ENCODE measurements at places on chromosomes 2 and 18.
A peak's percentile ranks its signal among the peaks of the same experiment; 100 is the strongest.

DNA sequence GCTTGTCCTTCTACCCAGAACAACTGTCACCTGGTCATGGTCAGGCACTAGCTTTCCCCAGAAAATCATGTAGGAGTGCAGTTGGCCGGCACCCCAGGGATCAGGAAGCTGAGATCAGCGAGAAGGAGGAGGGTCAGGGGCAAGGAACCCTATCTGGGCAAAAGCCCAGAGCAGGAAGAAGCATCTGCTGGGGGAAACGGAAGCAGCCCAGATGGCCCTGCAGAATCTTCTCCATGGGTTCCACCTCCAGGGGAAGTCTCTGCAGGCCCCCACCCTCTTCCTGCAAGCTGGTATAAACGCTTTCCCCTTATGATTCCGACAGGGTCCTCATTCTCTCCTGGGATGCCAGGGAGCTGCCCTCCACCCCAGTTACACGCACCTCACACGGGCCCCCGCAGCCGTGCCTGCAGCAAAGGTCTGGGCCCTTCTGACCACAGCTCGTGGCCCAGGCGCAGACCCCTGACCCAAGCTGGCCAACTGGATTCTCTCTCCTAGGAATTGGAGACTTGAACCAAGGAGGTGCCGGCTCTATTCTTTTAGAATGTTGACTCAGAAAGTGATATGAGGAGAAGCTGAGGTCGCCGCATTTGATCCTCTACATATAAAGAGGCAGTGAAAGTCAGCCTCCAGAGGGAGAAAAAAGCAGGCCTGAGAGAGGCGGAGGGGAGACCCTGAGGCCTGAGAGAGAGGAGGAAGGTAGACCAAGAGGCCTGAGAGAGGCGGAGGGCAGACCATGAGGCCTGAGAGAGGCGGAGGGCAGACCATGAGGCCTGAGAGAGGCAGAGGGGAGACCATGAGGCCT, 71.0 kb downstream of the STPG4 start:
- no peak for DNase-seq

DNA sequence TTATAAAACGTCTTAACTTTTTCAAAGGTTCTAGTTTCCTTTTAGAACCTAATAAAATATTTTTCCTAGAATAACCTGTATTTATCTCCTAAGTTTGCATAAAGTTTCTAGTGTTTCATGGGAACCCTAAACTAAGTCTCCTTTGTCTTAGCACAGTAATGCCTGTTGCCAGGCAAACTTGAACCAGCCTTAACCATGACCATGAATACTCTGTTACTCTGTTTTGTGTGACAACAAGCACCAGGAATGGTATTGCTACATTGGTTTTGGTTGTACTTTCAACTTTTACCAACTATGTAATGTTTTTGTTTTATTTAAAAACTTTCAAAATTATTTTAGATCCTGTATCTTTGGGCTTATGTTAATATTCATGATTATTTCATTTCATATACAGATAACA, 137.6 kb downstream of the CERS6 start:
- DNase-seq = no peak

GRCh38 chr2:36753706-36754221, 57.3 kb downstream of the VIT start:
- DNase-seq = no peak

- DNase-seq = no peak
These were observed 93.1 kb upstream of the ZFP36L2 start for GRCh38 chr2:43319541-43319940.

GRCh38 chr2:20313659-20314058, 37.0 kb downstream of the PUM2 start:
- DNase-seq = no peak

DNA sequence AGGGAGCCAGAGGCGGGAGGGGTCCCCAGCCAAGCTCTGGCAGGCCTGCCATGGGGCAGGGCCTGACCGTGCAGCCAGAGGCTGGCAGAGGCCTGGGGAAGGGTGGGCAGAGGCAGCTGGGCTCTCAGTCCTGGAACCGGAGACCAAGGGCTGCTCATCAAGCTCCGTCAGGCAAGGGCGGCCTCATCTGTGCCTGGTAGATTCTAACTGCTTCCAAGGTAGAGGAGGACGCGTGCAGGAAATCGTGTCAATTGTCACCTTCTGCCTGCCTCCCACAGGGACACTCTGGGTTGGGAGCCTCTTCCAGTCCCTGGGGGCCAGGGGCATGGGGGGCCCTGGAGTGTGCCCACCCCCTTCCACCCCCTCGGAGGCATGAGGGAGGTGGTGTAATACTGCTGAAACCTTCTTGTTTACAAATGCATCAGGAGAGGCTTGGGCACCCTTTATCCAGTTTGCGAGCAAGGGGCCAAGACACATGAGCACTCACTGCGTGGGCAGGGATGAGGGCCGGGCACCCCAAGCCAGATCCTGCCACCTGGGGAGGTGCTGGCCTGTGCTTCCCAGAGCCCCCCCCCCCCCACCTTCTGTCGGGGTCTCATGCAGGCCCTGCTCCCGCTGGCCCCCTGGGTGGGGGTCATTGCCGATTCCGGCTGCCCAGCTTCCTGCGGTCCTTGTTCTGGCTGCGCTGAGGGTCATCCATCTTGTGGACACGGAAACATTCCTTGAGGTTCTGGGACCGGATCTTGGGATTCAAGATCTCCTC, 9.0 kb downstream of the SNORC start:
- no peak for DNase-seq

GRCh38 chr2:240140920-240141319, 462 bp upstream of the OTOS start:
- DNase-seq = no peak

DNA sequence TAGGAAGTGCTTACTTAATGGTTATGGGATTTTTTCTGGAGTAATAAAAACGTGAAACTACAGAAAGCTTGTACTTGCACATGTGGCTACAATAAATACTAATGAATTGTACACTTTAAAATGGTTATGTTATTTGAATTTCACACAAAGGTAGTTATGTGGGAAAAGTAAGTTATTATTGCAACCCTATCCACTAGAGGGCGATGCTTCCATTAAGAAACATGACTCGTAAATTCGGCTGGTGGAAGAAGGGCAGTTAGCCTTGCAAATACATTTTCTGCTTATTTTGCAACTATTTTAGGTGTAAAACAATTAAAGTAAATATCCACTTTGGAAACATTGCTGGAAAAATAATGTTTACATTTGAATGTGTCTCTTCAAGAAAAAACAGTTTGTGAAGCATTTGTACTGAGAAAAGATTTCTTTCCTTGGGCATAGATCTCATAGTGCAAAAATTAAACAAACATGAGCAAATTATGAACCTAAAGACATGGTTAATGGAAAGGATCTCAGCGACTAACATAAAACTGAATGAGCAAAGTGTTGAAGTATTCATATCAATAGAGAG, 68.1 kb upstream of the CSRNP3 start:
- DNase-seq = no peak

DNA sequence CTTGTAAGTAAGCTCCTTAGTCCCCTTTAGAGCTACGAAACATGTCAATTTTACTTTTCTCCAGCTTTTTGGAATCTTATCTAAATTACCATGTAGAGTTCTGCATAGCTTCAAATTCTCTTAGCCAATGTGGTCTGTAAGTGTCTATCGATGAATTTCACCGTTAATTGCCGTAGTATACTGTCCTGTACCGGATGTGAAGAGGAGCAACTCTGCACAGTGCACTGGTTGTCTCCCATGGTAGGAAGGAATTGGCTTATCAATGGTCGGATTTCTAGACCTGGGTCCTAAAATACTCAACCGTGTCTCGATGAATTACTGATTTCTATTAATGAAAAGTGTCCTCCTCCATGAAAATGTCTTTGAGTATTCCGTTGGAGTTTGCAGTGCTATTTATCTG, 1.9 kb downstream of the NOP58 start:
- DNase-seq = no peak

GRCh38 chr2:37561615-37562569, 109.5 kb downstream of the CDC42EP3 start:
- DNase-seq = no peak

DNA sequence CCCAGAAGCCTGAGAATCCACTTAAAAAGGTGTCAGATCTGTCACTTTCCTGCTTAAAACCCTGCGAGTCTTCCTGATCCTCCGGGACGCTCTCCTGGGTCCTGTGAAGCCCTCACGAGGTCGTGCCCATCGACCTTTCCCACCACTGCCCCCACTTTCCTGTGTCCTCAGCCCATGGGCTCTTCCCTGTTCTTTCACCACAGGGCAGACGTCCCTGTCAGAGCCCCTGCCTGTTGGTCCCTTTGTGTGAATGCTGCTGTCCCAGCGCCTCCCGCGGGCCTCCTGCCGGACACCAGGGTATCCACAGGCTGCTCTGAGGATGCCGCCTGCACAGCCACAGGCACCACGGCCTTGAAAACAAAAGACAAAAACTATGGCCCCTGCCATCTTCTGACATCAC, 125.6 kb downstream of the TMEM18 start:
- no peak for DNase-seq

DNA sequence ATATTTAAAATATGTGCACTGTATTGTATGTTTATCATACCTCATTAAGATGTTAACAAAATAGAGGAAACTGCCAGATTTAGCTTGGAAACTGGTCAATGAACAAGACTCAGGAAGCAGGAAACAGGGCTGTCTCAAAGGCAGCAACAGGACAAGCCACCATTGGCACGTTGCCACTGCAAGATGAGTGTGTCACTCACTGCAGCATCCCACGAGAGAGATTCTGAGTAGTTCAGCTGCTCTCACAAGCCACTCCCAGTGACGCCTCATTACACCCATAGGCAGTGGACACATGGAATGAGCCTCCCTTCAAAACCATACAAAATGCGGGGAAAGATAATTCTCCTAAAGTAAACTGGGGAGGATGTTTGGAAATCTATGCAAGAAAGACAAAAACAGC, 181.9 kb upstream of the DLGAP1 start:
- no peak for DNase-seq

DNA sequence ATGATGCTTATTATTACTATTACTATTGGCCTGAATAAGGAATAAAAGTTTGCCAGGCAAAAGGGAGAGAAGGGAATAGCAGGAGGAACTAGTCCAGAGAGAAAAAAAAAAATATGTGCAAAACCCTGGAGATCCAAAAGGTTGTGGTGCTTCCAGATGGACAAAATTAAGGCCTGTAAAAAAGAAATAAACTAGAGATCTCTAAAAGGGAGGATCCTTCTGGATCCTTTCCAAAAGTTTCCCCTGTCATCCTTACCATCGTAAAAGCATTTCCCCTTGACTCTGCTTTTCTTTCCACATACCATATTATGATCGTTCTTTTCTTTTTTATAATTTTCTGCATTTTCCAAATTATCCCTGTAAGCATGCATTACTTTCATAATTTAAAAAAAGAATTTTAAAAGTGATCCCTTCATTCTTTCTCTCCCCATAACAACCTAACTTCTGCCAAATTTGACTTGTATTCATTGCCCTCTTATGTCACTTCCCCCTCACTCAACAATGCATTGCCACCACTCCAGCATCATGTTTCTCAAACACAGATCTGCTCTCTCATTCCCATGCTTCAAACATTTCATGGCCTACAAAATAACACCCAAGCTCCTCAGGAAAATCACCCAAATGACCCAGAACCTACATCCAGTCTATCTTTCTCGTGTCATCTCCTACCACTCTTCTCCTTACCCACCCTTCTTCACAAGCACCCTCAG, 40.3 kb downstream of the RBMS1 start:
- DNase-seq = no peak

DNA sequence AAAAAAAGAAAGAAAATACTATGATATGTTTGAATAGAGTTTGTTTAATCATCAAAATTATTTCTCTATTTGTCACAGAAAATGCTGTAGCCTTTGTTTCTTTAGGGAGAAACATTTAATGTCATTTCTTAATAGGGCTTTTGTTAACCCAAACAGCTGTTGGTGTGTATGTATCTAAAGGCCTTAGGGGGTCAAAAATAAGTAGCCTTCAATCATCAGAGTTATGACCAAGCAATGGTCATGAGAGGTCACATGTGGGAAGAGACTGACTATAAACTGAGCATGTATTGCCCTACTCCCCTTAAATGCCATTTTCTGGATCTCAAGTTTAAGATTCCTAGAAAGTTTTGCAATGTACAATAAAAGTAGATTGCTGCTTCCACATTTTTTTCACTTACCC, 22.7 kb downstream of the HNMT start:
- DNase-seq = no peak

DNA sequence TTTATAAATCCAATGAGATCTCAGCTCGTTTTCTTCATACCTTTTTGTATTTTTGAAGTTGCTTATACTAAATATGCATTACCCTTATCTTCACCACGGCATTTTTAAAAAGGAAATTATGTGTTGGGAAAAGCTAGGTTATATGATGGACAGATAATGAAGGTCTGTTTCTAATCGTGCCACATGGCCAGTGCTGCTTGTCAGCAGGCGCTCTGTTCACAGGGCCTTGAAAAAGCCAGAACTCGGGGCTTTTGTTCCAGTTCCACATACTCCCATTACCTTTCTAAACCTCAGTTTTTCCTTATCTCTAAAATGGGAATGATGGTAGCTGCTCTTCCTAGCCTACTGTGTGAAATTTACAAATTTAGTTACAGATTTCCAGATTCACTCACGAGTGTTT, 42.0 kb downstream of the EPAS1 start:
- no peak for DNase-seq

- no peak for DNase-seq
These were observed 62.0 kb upstream of the TAF1B start for GRCh38 chr2:9781252-9781651.

DNA sequence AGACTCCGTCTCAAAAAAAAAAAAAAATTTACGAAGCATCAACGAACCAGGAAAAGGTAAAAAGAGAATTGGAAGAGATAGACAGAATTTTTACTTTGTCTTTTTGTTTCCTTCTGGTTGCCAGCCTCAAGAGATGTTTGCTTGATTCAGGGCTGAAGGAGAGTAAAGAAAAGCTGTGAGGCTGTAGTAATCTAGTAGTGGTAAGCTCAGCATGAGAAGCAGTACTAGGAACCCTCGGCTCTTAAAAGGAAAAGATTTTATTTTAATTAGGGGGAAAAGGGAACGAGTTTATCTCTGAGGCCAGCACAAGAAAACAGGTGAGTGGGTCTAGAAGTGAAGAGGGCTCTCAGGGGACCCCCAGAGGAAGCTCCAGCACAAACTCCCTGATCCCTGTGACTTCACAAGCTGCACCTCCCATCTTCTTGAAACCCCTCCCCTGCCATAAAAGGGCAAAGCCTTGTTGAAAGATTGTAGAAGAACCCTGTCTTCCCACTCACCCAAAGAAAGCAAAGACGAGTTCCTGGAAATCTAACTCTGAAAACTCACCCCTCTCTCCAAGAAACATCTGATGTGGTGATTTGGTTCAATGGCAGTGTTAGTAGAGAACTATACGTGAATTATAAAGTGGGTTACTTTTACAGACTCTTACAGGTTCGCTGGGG, 8.6 kb downstream of the RBMS1 start:
- no peak for DNase-seq

- DNase-seq = no peak
These were observed 119.6 kb upstream of the BOD1L2 start for GRCh38 chr18:57027190-57027708.

GRCh38 chr2:120312860-120313694, 32.9 kb upstream of the INHBB start:
- DNase-seq = peak; percentile 71
